ENCODE measurements at places on chromosomes 12 and 14.

DNA sequence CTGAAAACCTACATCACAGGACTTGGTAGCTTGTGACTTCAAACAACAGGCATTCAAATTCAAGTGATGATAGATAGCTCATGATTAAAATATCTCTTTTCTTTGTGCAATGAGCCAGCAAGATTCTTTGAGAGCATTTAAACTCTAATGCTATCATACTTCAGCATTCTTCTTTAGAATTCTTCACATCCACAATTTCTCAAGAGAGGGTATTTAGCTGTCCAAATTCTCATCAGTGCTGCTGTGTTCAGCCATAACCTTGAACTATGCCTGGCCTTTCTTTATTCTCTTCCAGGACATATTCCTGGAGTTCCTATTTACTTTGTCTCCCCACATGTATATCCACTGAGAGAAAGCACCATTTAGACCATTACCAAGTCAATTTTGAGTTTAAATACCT is 321.1 kb downstream of the EGLN3 start:
- no peak for DNase-seq

DNA sequence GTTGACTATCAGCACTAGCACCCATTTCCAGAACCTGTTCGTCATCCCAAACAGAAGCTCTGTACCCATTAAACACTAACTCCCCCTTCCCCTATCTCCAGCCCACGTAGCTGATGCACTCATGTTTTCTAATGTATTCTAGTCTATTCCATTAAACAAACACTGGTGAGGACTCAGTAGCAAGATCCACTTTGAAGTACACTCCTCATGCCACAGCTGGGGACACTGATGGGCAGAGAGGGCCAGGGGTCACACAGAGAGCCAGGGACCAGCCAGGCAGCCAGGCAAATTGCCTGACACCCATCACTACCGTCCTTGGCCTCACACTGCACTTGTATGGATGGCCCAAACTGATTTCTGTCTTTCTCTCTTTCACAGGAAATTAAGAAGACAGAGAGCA is 269.9 kb upstream of the DIO3 start:
- DNase-seq = no peak

DNA sequence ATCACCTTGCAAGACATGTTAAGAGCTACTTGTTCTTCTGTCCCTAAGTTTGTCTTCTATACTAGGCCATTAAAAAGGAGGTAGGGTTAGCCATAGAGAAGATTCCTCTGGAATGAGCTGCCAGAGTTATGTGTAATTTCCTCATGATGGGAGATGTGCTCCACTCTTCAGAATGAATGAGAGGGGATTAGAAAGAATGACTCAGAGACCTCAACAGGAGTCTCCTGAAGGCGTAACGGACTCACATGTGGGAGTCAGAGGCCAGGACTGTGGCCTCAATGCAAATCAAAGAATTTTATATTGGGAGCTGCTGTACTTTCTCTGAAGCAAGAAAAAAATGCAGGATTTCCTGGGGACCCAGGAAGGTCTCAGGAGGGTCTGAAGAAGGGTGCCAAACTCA is 87.8 kb upstream of the ATXN7L3B start:
- no peak for DNase-seq

DNA sequence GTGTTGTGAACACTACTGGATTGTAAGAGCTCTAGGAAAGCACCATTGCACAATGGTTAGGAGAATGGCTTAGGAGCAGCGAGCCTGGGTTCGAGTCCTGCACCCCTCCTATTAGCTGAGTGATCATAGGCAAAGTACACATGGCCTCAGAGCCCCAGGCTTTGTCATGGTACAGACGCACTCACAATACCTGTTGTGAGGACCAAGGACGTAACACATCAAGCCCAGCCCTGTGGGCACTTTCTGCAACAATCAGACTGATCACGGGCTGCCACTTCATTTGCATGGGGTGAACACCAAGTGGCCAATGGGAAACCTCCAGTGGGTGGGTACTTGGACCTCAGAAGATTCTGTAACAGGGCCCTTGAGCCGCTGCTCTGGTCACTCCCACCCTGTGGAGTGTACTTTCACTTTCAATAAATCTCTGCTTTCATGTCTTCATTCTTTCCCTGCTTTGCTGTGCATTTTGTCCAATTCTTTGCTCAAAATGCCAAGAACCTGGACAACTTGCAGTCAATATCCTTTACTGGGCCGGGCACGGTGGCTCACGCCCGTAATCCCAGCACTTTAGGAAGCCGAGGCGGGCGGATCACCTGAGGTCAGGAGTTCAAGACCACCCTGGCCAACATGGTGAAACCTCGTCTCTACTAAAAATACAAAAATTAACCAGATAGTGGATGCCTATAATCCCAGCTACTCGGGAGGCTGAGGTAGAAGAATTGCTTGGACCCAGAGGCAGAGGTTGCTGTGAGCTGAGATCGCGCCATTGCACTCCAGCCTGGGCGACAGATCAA is 28.2 kb downstream of the GLRX5 start:
- no peak for DNase-seq

GRCh38 chr12:6124411-6125309 is at the start of gene VWF:
Gene VWF (minus strand): TSS chr12:6124670. CDS start chr12:6123196, 1,474 bp downstream.
- no peak for DNase-seq

DNA sequence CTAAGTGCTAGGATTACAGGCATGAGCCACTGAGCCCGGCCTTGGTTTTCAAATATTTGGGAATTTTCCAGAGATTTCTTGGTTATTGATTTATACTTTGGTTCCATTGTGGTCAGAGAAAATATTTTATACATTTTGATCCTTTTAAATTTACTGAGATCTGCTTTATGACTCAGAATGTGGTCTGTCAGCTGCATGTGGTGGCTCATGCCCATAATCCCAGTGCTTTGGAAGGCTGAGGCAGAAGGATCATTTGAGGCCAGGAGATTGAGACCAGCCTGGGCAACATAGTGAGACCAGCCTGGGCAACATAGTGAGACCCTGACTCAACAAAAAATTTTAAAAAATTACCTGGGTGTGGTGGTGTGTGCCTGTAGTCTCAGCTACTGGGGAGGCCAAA is 49.8 kb downstream of the ADCK1 start:
- DNase-seq = no peak

- DNase-seq = no peak
These were observed 25.7 kb upstream of the SLC16A7 start for GRCh38 chr12:59570145-59570544.

- DNase-seq = peak; percentile 77
These were observed 481.8 kb downstream of the TMEM117 start for GRCh38 chr12:44317651-44318126.

GRCh38 chr12:89345376-89345775 is 6.9 kb downstream of the DUSP6 start:
- no peak for DNase-seq

- DNase-seq = no peak
These were observed 63.1 kb upstream of the STK38L start for GRCh38 chr12:27180906-27181505.

DNA sequence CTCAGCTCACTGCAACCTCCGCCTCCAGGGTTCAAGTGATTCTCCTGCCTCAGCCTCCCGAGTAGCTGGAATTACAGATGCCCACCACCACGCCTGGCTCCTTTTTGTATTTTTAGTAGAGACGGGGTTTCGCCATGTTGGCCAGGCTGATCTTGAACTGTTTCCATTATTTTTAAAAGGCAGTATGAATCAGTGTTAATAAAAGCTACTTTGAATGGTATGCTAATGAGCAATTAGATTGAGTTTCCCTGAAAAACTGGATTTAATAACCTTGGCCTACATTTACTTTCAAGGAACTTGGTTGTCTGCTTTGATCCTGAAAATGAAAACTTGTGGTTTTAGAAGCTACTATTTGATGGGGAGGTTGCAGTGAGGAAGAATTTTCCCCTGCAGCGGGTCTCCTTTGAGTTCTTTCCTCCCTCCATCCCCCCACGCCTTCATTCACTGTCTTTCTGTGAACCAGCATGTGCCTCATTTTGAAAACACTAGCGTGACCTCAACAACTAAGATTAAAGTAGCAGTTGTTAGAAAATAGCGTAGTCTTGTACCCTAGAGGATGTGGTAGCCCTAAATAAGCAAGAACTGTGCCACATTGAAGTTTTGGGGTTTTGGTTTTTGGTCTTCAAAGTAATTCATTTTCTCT is 17.8 kb upstream of the RPS6KA5 start:
- no peak for DNase-seq

GRCh38 chr14:90757452-90757851 is 58.8 kb downstream of the TTC7B start:
- DNase-seq = no peak

GRCh38 chr14:101585211-101585610 is 23.9 kb downstream of the DIO3 start:
- no peak for DNase-seq

DNA sequence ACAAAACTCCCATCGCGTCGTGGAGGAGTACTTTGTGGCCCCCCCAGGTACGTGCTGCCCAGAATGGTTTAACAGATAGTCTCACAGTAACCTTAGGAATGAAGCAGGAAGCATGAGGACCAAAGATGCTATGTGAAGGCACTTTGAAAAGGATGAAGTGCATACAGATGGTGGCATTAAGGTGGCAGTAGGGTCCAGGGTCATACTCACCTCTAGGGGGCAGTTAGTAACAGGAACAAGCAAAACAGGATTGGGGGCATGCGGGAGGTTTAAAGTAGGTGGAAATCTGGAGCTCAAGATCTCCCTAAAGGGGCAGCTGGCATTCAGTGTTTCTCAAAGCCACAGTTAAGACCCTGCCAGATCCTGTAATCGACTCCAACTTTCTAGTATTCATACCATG is 10.9 kb downstream of the GATC start:
- DNase-seq = no peak

- peak; percentile 40 for DNase-seq
These were observed 138.5 kb downstream of the ESRRB start for GRCh38 chr14:76514213-76514998.

- no peak for DNase-seq
These were observed 31.1 kb upstream of the POC1B start for GRCh38 chr12:89556976-89557375.

DNA sequence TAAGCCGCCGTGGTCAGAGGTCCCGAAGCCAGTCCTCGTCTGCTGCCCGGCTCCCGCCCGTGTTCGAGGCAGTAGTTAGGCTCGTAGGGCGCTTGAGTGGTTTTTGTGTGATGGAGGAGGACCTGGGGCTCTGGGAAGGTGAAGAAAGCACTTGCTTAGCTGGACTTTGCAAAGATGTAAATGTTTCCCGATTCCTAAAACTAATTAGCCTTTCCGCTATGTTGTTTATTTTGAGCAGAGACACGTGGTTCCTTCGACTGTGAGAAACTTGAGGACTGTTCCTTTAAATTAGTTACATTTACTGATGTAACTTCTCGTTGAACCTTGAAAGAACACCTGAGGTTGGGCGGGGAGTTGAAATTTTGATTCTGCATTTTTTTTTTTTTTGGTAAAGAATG is 33.9 kb downstream of the MIA2 start:
- peak; percentile 42 for DNase-seq

DNA sequence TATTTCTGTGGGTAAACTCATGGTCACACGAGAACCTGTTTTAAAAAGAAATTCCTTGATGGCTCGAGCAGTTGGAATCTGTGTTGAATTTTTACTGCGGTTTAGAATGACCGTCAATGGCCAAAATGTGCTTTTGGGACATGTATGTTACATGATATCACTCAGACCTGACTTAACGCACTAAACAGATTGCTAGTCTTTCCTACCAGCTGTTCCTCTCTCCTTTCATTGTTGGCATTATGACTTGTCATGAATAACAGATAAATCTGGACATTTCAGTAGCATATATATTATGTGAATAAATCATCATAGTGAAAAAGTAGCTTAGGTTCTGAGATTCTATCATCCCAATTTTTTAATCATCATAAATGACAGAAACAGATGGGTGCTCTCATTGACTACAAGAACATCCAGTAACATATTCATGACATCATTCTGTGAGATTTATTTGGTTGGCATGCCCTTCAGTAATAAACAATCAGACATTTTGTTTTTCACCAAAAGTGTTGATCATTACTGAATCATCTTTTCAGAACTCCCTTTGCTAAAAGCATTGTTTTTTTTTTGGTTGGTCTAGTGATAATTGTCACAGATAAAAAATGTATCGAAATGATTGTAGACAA is 57.9 kb upstream of the NAV3 start:
- DNase-seq = no peak

DNA sequence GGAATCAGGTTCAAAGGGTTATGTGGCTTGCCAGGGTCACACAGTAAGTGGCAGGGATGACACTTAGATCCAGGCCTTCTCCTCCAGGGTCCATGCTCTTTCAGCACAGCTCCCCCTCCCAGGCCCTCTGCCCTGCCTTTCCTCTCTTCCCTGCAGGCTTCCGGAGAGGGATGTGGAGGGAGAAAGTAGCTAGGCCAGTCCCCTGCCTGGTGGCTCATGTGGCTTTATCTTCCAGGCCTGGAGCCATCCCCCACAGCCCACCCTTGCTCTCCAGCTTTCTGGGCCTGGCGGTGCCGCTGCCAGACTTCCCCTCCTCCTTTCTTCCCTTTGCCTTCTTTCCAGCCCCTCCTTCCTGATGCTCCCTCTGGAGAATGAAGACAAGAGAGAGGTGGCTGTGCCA is 1.7 kb downstream of the PSMB11 start:
- no peak for DNase-seq

- DNase-seq = no peak
These were observed 2.0 kb upstream of the PLXNC1 start for GRCh38 chr12:94146166-94146936.

Measured in NCI-H1092 (cell line).